Erythroblast (primary cell): ENCODE measurements at places on chromosomes 1 and 21.

GRCh38 chr1:5610432-5610831 lies 381.8 kb downstream of the NPHP4 start:
- no peak for DNase-seq

- no peak for DNase-seq
Observed at GRCh38 chr1:232367293-232367692, 262.6 kb downstream of the SIPA1L2 start.

GRCh38 chr1:78619803-78620579 lies at the start of gene IFI44L:
IFI44L (plus strand) TSS chr1:78620448; CDS start chr1:78627916, 7,468 bp downstream.
- peak; percentile 10 for DNase-seq

GRCh38 chr1:36339615-36340014 lies 16.2 kb upstream of the EVA1B start:
- no peak for DNase-seq

GRCh38 chr1:242605521-242605920 lies 81.0 kb upstream of the PLD5 start:
- no peak for DNase-seq
